GF-D8 (cell line): ENCODE measurements at places on chromosomes 2 and 18.

GRCh38 chr18:25058521-25058920, 293.4 kb downstream of the ZNF521 start:
- DNase-seq = no peak

DNA sequence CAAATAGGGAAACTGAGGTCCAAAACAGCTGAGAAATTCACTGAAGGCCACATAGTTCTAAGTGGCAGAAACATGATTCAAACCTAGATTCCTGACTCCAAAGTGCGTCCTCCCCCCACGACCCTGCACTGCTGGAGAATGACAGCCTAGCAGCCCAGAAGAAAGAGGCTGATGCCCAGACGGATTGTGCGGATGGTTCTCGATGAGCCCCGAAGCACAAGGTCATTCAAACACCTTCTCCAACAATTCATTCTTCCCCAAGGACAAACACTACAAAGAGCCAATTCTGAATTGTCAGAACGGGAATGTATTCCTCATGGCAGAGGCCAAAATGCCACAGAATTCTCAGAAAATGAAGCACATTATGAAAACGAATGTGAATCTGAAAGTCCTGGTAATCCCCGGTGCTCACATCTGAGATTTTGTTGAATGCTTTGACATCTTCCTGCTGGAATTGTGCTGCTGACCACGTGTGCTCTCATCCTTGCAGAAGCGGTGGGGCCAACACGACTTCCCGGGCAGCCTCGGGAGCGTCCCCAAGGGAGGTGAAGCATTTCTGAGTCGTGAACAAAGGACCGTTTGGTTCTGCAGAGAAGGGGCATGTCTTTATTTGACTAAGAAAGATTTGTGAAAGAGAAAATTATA, 337.0 kb downstream of the EIPR1 start:
- DNase-seq = no peak

GRCh38 chr2:201285499-201285898, 25.2 kb downstream of the CASP8 start:
- no peak for DNase-seq

GRCh38 chr2:19490846-19491435, 132.5 kb upstream of the OSR1 start:
- no peak for DNase-seq

DNA sequence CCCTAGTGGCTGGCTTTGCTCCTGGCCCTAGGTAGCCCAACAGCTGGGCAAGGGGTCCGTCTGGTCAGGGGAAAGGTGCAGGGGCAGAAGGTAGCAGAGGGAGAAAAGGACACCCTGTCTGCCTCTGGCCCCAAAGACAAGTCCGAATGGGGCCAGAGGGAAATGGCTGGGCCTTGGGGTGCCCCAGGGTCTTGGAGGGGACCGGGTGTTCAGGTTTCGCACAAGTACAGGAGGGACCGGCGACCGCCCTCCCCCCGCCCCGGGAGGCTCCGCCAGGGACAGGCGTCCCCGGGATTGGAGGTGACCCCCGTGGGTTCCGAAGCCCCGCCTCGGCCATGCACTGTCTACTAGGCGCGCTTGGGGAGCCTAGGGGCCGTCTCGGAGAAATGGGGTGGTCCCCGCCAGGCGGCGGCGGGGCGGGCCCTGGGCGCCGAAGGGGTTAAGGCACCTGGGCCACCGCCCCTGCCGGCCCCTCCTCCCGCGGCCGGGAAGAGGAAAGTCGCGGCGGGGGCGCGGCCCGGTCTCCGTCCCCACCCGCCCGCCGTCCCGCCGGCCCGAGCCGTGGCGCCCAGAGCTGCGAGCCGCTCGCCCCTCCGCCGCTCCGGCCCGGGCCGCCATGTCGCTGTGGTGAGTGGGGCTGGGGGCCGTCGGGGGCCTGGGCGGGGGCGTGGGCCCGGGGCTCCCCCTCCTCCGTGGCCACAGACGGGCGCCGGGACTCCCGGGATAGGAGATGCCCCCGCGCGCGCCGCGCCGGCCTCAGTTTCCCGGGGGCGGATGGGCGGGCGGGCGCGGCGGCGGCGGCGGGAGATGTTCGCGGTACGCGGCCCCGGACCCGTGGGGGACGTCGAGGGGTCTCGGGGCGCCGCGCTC, at the start of gene B3GNT7:
B3GNT7 (plus strand) TSS at position 523 of the 870 bp plus-strand sequence; CDS start at position 617, 94 bp downstream.
- no peak for DNase-seq

GRCh38 chr18:28108254-28108653, 68.7 kb downstream of the CDH2 start:
- DNase-seq = no peak

DNA sequence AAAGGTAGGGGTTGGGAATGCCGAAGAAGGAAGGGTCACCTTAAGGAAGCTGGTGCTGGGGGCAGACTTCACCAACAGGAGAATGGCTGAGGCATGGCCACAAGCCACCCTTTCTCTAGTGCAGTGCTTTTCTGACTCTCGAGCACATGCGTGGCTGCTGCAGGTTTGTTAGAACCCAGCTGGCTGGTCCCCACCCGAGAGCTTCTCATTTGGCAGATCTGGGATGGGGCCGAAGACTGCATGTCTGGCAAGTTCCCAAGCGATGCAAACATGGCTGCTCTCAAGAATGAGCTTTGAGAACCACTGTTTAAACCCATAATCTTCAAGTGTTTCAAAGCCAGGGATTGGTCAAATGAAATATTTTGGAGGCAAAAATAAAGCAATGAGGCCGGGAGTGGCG, 63.2 kb downstream of the LONRF2 start:
- DNase-seq = no peak

DNA sequence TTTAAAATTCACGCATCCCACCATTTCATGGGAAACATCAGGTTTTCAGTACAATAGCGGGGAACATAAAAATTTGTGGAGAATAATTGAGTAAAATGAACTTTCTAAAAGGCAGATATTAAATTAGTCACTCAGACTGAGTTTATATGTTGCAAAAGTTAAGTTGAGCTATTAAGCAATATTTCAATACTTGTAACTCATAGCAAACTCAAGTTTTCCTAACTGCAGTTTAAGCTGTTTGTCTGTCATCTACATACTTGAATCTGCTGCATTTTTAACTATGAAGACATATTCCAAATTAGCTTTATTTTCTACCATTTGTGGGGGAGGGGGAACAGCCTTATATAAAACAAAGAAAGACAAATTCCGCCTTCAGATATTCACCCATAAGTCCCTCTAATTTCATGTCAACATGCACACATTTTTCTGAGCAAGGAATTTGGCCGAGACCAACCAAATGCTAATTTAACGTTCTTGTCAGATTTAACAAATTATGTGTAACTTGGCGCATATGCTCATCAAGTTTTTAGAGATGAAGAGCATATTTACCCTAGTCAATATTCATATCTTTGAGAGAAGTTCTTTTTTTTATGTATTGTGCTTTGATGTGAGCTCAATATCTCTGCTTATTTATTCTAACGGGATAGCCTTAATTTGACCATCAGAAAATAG, 462.9 kb downstream of the TXNL1 start:
- no peak for DNase-seq

GRCh38 chr2:13308989-13309388, 592.3 kb downstream of the TRIB2 start:
- DNase-seq = no peak

GRCh38 chr2:50018292-50018691, 864.0 kb upstream of the FSHR start:
- no peak for DNase-seq

DNA sequence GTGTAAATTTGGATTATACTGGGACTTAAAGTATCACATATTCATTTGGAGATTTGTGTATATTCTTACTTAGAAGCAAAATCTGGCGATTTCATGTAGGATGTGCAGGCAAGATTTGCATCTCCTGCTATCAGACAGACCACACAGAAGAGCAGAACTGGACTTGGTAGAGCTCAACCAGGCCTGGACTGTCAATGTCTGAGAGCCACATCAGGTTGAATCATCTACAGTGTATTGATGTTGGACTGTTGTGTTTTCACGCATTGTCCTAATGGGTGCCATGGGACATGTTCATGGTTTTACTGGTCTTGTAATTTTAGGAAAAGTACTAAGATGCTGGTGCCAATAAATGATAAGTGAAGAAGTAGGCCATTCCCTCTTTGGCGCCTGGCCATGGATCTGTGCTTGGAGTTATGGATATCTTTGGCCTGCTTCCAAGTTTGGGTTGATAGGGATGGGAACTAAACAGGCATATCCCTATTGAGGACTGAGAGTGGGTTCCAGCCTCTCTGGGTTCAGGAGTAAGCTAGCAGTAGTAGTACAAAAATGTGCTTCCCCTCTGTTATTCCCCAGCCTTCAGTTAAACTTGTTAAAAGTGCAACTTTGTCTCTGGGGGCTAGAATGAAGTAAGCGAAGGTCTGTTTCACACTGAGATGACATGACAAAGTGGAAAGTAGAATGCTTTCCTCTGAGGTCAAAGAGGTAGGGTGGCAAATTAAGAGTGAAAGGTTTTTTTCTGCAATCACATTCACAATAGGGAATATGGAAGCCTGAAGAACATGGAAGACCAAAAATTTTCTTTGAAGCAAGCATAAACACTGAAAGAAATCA, 49.2 kb upstream of the NEMP2 start:
- DNase-seq = no peak

DNA sequence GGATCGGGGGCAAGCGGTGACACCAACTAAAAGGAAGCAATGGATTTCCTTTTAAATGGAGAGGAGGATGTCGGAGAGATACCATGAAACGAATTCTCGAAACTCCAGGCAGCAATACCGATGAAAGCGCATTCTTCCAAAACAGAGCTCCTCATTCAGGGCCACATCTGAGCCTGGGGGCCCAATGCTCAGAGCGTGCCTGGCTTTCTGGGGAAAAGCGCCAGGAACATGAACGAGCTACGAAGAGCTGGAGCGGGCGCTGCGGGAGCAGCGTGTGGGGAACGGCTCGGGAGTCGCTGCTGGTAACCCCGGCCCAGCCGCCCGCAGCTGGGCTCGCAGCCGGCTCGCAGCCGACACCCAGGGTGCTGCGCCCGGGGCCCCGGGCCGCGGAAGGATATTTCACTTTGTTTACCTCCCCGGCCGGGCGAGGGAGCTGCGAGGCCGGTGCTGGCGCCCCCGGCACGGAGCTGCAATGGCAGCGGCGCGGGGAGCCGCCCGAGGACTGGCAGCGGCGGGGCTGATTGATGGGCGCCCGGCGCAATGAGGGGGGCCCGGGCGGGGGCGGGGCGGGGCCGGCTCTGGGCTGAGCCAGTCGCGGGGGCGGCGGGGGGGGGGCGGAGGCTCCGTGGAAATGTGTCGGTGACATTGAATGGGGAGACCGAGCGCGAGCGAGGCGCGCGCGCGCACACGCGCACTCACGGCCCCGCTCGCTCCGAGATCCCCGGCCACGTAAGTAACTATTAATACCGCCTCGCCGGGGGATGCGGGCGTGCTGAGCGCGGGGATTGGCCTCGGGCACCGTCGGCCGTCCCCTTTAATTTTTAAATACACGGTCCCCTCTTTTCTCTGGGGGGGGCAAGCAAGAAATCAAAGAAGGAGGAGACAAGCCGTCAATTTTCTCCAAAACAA, at the start of gene TRIB2:
TRIB2 (plus strand) TSS at position 655 of the 909 bp plus-strand sequence. CDS start 1,372 bp downstream, outside the sequence.
- DNase-seq = no peak

DNA sequence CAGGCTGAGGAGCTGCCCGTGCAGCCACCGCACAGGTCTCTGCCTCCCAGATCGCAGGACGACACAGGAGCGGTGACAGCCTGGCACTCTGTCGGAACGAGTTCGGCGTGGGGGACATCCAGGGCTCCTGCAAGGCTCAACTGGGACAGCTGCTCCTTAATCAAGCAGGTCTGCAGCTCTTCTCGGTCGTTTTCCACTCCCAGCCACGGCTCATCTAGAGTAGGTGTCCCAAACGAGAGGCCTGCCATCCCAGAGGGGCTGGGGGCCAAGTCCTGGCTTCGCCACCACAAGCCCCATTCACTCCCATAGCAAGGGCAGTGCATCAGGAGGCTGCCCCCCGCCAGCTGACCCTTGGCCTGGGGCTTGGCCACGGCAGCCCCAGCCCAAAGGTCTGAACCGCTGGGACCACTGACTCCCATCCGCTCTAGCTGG, 22.5 kb downstream of the PASK start:
- DNase-seq = no peak

GRCh38 chr2:55416786-55417568, 2.7 kb downstream of the CCDC88A start:
- DNase-seq = no peak

GRCh38 chr2:170229744-170230143, 51.8 kb downstream of the MYO3B start:
- no peak for DNase-seq

DNA sequence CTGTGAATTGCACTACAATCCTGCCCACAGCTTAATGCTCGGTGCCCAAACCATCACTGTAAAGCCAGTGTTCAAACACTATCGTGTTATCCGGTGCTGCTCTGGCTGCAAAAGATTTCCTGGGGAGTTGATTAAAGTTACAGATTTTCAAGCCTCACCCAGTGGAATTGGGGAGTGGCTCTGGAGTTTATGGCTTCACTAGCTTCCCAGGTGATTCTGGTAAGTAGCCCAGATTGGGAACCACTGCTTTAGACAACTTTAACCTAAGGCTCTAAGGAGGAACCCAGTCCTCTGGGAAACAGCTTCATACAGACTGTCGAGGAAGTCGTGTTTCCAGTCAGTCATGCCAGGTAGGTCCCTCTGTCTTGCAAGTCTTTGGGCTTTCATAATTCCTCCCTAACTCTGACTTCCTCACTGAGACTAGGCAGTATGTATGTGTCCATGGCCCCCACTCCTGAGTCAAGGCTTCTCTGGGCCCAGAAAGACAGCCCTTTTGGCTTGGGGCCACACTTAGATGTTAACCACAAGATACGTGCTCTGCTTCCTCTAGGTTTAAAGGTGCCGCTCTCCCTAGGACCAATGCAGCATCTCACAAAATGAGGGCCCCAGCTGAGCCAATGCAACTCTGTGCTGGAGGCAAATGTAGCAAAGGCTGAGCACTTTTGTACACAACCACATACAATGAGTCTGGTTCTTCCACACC, 299.7 kb downstream of the PRKCE start:
- DNase-seq = no peak

GRCh38 chr2:227340106-227340505, 15.1 kb downstream of the MFF start:
- no peak for DNase-seq

GRCh38 chr2:207239754-207240494, 74.2 kb upstream of the KLF7 start:
- no peak for DNase-seq

DNA sequence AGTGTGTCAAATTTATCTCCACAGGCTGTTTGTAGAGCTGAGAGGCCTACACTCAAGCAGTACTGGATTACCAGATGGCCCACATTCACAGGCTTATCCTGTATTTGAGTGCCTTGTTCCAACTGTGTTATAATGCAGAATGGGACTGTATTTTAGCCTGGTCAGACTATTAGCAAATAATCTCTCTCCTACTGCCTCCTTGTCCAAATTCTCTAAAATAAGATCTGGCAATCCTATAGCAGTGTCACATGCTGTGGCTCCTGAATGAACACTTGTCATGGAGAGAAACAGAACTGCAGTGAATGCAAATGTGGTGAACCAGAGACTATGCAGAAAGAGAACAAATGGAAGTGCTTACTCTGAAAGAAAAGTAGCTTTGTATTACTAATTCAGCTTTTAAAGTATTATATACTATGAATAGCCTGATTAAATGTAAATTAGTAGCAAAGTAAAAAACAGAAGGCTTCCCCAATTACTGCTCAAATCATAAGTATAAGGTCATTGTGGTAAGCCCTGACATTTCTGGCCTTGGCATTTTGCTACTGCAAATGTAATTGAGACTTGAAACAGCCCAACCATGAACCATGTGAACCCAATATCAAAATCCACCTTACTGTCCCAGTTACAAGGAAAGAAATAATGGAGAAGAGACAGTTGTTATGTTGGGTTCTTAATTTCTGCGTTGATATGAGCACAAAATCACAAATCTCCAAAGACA, 80.0 kb downstream of the MAP4K3 start:
- no peak for DNase-seq

- no peak for DNase-seq
These were observed 144.0 kb downstream of the IKZF2 start for GRCh38 chr2:213007290-213007838.
